ENCODE measurements at places on chromosomes 13 and 19.
A peak's percentile ranks its signal among the peaks of the same experiment; 100 is the strongest.

- DNase-seq = no peak
Observed at GRCh38 chr13:50636007-50636704, 207.3 kb downstream of the DLEU7 start.

- DNase-seq = no peak
Observed at GRCh38 chr13:113654175-113654560, 3.8 kb downstream of the ATP4B start.

DNA sequence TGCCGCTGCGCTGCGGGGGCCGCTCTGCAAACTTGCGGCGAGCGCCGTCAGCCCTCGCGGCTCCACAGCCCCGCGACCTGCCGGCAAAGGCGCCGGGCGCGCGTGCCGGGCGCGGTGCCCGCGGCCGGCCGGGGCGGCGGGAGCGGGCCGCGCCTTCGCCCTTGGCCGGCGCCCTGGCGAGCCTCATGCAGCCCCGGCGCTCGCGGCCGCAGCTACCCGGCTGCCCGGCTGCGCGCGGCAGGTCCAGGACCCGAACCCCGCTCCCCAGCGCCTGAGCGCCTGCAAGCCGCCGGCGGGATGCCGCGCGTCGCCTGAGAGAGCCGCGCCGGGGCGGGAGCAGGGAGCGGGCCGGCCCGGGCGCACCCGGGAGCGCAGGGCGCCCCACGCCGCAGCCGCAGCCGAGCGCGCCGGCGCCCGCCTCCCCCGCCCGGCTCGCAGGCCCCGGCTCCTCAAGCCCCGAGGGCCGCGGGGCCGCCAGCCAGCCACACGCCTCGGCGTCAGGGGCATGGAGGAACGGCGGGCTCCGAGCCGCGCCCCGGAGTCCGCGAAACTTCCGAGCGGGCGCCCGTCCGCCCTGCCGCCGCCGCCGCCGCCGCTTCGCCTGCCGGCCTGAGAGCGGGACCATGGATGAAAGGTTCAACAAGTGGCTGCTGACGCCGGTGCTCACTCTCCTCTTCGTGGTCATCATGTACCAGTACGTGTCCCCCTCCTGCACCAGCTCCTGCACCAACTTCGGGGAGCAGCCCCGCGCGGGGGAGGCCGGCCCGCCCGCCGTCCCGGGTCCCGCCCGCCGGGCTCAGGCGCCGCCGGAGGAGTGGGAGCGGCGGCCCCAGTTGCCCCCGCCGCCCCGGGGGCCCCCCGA is 564 bp downstream of the HS6ST3 start:
- DNase-seq = no peak

- no peak for DNase-seq
Observed at GRCh38 chr13:22227895-22228294, 557.0 kb downstream of the FGF9 start.

- no peak for DNase-seq
Observed at GRCh38 chr19:4365791-4366665, 22.7 kb downstream of the MPND start.

DNA sequence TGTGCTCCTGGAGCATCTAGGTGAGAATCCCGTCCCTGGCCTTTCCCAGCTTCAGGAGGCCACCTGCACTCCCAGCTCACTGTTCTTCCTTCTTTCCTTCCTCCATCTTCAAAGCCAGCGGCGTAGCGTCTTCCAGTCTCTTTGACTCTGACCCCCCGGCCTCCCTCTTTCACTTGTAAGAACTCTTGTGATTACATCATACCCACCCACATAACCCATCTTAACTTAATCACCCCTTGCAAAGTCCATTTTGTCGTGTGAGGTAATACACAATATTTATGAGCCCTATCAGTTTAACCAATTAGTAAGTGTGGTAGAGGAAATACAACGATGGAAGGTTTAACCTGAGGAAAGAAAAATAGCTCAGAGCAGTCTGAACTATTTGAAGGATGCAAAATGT is 4.6 kb upstream of the CDC16 start:
- DNase-seq = no peak

- no peak for DNase-seq
Observed at GRCh38 chr19:16628984-16629691, 1.1 kb upstream of the MED26 start.

- no peak for DNase-seq
Observed at GRCh38 chr13:55652657-55653056, 1488.1 kb upstream of the PRR20A start.

GRCh38 chr19:6084821-6085220 is 25.5 kb downstream of the RFX2 start:
- DNase-seq = no peak

DNA sequence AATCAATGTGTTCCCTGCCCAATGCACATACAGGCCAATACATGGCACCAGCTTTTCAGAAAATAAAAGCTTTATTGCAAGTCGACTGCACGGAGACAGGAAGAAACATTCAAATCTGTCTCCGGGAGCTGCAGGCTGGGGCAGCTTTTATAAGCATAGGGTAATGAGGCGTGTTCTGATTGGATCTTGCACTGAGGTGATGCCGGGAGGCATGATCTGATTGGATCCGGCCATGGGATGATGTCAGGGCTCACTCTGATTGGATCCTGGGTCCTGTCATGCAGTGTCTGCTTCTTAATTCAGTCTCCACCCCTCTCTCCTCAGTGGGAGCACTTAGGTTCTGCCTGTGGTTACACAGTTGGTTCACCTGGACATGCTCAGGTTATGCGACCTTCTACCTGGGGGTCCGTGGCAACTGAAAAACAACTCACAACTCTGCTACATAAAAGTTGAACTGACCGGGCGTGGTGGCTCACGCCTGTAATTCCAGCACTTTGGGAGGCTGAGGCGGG is 11.8 kb upstream of the FBN3 start:
- no peak for DNase-seq

GRCh38 chr13:37816276-37816675 is 53.3 kb downstream of the TRPC4 start:
- DNase-seq = no peak

- no peak for DNase-seq
Observed at GRCh38 chr13:30615866-30616541, 1.7 kb upstream of the USPL1 start.

DNA sequence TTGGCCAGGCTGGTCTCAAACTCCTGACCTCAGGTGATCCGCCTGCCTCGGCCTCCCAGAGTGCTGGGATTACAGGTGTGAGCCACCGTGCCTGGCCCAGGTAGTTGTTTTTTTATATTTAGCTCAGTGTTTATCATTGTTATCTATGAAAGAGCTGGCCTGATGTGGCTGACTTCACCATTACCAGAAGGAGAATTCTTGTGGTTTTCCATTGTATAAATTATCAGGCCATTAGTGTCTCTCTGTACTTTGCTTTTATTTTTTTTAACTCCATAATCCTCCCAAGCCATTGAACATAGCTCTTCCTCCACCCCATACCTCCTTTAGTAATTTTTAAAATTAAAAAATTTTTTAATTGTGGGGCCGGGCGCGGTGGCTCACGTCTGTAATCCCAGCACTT is 24.2 kb downstream of the CERS4 start:
- DNase-seq = no peak

DNA sequence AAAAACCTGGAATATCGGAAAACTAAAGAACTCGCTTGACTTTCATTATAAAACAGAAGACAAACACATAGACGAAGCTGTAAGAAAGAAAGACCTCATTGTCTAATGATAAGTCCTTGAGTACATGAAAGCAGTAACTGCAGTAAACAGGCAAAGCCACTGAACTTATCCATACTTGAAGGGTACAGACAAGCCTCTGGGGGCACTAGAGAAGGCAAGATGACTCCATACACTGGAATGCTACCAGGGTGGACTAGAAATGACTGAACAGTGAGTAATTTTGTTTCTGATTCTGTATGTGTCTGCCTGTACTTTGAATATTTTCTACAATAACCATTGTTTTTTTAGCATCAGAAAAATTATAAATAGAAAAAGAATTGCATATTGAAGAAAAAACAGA is 507.9 kb downstream of the UQCRFS1 start:
- peak; percentile 24 for DNase-seq

GRCh38 chr13:45865414-45865813 is 13.9 kb upstream of the SIAH3 start:
- no peak for DNase-seq

DNA sequence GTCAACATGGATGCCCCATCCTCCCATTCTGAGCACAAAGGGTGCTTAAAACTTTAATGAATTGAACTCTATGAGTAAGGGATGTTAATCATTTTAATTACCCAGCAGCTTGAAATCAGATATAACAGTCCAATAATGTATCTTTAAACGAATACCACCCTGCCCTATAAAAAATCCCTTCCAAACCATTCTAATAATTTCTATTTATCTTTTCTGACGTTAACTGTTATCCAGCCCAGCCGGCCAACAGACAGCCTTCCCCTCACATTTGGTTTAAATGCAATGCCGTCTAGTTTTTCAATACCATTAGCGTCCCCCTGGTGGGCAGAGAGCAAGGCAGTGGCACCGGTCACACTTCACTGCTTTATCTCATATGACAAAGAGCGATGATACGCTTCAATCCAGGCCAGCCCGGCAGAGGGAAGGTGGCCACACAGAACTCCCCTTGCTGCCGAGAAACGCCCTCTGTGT is 402.2 kb upstream of the ZNF507 start:
- DNase-seq = no peak

DNA sequence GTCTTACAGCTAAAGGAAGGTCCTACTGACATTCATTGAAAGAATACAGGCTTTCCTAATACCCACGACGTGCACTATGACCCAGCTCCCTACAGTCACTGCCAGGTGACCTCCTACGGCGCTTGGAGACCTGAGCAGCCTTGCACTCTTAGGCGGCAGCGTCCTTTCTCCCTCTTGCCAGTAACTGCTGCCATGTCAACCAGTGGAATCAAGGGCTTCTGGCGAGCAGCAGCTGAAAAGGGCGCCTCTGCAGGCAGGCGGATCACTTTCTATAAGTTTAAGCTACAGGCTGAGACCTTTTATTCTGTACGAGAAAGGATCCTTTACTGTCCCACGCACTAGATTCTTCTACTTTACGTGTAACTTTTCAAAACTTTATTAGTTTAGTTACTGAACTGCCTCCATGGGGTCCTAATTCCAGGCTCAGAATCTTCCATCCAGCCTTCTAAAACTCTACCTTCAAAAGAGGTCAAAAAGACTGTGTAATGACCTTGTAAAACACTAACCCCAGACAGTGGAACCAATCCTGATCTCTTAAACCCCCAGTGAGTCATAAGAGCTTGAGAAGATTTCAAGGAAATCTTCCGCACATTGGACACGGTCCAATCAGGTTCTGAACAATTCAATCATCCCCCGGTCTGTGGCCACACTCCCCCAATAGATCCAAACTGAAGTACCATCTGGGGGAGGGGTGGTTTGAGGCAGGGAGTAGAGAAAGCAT is 1.9 kb downstream of the KCTD12 start:
- DNase-seq = no peak

DNA sequence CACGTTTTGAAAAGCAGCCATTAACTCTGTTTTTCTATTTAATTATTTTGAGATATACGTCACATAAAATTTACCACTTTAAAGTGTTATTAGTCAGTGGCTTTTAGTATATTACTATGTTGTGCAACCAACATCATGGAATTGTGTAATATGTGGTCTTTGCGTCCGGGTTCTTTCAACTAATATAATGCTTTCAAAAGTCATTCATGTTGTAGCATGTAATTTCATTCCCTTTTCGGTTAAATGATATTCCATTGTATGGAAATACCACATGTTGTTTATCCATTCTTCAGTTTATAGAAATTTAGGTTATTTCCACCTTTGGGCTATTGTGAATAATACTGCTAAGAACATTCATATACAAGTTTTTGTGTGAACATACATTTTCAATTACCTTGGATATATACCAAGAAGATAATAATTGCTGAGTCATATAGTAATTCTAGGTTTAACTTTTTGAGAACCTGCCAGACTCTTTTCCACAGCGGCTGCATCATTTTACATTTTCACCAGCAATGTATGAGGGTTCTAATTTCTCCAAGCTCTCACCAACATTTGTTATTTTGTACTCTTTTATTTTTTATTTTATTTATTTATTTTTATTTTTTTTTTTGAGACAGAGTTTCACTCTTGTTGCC is 28.1 kb upstream of the CLDN10 start:
- DNase-seq = no peak

GRCh38 chr19:20661150-20661819 is at the start of gene ZNF626:
ZNF626 (minus strand) TSS chr19:20661571; CDS start chr19:20661446, 125 bp downstream.
- peak; percentile 26 for DNase-seq

- no peak for DNase-seq
Observed at GRCh38 chr13:44380404-44381165, 7.0 kb downstream of the SERP2 start.

GRCh38 chr19:39403331-39404312 is 3.0 kb upstream of the ZFP36 start:
- DNase-seq = peak; percentile 92

All from GOT3 (cell line).